ENCODE measurements at places on chromosomes 5 and 9.

DNA sequence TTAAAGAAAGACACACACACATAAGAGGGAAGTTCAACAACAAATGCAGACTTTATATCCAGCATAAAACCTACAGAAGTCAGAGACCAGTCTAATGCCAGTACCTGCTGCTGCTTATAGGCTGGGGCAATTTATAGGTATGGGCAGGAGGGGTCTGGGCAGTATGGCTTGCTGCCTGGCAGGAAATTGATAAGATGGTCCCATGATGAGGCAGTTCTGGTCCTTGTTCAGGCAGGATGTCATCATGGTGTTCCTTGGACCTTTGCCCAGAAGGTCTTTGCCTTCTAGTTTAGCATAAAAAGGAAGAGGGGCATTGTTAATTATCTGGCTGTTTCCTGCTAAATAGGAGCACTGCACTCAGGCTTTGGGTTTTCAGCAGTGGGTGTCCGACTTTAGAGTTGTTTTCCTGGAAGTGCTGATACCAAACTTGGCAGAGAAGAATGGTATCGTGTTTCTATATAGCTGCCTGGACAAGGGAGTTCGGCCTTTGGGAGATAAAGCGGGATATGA is 10.4 kb upstream of the PDCD1LG2 start:
- DNase-seq, result no peak

- DNase-seq, result peak; percentile 60
These were observed 55.2 kb upstream of the PDE8B start for GRCh38 chr5:77155179-77155785.

DNA sequence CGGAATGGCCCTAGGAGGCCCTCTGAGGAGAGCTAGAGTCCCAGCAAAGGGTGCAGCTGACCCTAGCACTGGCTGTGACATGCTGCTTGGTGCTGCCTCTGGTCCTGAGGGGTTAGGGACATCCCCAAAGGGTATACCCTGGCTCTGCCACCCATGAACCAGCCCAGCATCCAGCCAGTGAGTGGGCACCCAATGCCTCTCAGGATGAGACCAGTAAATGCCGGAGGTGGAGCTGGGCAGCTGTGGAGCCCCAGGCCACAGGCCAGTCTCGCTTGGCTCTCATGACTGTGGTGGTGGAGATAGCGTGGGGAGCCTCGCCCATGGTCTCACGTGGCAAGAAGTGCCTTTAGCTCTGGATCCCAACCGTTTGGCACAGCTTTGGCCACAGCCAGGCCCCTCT is 3.7 kb upstream of the CEL start:
- no peak for DNase-seq

- DNase-seq, result no peak
These were observed 80.5 kb downstream of the STK10 start for GRCh38 chr5:172107571-172107970.

GRCh38 chr9:15512204-15512603 is 1.4 kb upstream of the PSIP1 start:
- no peak for DNase-seq

DNA sequence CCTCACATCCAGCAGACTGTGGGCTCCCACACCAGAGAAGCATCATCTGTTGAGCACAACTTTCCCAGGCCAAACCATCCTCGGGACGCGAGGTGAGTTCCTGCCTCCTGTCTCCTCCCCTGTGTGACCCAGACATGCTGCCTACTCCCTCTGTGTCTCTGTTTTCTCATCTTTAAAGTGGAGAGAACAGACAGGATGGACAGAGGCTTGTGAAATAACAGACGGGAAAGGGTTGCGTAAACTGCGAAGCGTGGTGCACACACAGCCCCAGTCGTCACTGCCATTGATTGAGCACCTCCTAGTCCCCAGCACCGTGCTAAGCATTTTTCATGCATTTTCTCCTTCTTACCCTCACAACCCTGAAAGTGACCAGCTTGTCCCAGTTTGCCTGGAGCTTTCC is 52.1 kb upstream of the LMX1B start:
- DNase-seq, result no peak

DNA sequence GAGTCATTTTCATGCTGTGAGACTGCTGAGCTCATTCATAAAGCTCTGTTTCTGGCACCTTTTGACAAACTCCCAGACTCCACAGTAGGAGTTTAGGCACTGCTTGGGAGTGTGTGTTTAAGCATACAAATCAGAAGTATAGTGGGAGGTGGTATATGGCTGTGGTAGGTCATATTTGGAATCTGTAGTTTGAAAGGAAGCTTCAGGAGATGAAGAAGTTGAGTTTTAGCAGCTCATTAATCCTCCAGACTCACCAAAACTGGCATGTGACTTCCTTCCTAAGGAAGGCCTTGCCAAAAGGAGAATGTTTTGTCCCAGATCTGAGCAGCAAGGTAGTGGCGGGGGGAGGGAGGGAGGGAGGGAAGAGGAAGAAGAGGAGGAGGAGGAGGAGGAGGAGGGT is 52.8 kb downstream of the SAXO1 start:
- no peak for DNase-seq

DNA sequence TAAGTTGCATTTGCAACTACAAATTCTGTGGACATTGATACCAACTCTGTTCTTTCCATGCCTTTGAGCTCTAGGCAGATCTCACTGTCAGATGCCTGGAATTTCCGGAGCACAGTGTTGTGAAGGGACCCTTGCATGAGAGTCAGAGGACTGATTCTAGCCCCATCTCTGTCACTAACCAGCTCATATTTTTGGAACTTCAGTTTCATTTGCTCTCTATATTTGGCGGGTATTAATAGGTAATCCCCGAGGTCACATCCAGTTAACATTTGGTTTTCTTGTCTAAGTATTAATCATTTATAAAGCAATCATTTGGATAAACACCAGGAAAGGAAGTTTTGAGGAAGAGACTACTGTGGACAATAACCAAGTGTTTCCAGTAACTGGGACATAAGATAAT is 115.7 kb downstream of the MAN2A1 start:
- no peak for DNase-seq

DNA sequence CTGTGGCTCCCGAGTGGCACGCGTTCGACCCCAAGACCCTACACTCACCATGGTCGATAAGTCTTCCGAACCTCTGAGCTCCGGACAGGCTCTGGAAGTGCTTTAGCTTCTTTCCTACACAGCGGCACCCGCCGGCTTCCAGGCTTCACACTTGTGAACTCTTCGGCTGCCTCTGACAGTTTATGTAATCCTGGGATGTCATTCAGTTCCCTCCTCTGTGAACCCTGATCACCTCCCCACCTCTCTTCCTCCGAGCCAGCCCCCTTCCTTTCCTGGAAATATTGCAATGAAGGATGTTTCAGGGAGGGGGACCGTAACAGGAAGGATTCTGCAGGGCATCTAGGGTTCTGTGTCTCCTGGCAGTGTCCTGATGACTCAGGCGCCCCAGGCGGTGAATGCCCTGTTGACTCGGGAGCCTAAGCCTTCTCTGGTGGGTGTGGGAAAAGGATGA is at the start of gene CD14:
CD14 (minus strand) TSS at position 155 of the 451 bp plus-strand sequence; CDS start at position 51, 104 bp downstream.
- DNase-seq, result peak; percentile 65

DNA sequence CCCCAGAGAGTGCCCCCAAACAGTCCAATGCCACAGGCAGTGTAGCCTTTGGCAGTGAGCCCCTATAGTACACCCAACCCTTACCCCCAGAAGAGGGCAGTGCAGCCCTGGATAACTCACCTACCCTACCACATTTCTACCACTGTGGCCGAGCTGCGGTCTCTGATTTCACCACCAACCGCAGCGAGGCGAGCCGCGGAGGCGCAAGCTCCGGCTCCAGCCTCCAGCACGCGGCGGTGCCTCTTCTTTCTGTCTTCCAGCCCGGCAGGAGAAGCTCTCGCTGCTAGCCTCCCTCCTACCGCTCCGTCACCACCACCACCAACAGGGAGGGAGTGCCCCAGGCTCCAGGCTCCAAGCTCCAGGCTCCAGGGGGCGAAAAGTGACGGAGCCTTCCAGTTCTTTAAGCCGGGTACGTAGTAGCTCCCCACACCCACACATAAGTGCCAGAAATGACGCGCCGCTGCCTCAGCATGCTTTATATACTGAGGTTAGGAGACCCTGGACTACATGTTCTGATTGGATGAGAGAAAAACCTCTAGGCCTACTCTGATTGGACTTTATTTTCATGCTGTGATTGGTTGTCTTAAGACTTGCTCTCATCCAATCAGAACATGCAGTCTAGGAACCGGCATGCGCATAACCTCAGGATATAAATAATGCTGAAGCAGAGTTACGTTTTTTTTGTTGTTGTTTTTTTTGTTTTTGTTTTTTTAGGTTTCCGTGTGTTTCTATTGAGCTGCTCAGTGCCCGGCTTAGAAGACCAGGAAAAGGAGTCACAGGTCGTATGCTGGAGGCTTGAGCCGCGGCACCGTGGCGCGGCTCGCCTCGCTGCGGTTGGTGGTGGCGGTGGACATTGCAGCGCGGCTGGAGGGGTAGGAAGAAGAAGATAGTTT is at the start of gene PCAT7:
PCAT7 (plus strand) TSS at position 645 of the 893 bp plus-strand sequence.
- no peak for DNase-seq

- DNase-seq, result no peak
These were observed 90.4 kb downstream of the MVB12B start for GRCh38 chr9:126417043-126417442.

DNA sequence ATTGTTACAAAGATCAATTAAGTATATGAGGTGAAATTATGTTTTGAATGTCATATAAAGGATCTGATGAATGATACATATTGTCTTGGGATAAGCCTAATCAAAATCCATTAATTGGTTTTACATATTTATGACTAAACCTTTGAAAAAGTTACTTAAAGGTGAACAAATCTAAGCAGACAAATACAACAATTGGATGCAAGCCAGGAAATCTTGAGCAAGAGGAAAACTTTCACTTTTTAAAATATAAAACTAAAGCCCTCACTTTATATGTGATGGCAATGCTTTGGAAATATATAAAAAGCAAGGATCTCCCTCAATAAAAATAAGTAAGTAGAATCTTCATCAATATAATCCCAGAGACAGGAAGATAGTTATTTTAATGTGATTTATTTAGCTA is 80.1 kb downstream of the EDIL3 start:
- no peak for DNase-seq

- DNase-seq, result no peak
These were observed 333.3 kb downstream of the AGTPBP1 start for GRCh38 chr9:85408494-85408893.

DNA sequence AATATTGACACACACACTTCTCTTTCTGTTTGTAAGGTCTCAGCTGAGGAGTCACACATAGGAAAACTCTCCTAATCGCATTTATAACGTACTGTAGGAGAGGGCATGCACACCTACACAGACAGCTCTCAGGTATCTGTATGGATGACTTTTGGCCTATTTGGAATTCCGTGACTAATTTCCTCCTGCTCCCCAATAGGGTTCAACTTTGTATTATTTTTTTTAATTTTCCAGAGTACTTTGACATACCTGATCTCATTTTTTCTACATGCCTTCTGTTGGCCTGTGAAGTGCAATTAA is 195.9 kb downstream of the ARHGAP26 start:
- no peak for DNase-seq

DNA sequence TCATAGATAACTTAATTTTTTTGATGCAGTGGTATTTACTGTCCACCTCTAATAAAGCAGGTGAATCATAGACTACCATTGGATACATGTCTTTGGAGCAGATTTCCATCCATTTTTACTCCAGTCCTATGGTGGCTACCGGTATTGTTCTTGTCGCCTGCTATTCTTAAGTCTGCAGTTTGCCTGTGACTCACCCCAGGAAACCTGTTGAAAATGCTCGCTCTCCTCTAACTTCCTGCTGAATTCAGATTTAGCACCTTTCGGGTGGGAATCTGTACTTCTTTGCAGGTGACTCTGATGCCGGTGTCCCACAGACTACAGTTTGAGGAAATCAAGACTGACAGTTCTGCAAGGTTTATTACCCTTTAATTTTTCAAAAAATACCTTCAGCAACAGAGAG is 58.8 kb upstream of the DHFR start:
- no peak for DNase-seq

GRCh38 chr5:166722939-166723338 is 1568.5 kb upstream of the WWC1 start:
- DNase-seq, result no peak

- DNase-seq, result no peak
These were observed 32.2 kb downstream of the EXD3 start for GRCh38 chr9:137390553-137391410.

DNA sequence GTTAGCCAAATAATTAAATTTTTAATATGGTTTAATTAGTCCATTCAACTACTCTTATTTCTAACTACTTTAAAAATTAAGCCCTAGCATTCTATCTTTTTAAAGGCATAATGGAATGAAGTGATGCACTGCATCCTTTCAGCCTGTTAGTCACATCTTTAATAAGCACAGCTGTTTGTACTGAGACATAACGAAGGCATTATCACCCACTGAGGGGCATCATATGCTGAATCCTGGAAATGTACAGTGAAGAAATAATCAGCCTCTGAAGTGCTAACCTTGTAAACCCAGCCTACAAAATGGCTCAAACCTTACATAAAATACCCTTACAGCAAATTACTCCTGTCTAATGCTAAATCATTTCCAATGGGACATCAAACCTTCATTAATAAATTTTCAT is 33.1 kb downstream of the EPB41L4A start:
- no peak for DNase-seq

GRCh38 chr9:72583370-72583769 is 62.0 kb downstream of the TMC1 start:
- no peak for DNase-seq

- DNase-seq, result no peak
These were observed 35.4 kb upstream of the SLC28A3 start for GRCh38 chr9:84375954-84376353.

- DNase-seq, result no peak
These were observed 111.5 kb upstream of the ERCC6L2 start for GRCh38 chr9:95763983-95764382.

GRCh38 chr5:50420343-50420935 is 20.6 kb downstream of the EMB start:
- DNase-seq, result no peak

DNA sequence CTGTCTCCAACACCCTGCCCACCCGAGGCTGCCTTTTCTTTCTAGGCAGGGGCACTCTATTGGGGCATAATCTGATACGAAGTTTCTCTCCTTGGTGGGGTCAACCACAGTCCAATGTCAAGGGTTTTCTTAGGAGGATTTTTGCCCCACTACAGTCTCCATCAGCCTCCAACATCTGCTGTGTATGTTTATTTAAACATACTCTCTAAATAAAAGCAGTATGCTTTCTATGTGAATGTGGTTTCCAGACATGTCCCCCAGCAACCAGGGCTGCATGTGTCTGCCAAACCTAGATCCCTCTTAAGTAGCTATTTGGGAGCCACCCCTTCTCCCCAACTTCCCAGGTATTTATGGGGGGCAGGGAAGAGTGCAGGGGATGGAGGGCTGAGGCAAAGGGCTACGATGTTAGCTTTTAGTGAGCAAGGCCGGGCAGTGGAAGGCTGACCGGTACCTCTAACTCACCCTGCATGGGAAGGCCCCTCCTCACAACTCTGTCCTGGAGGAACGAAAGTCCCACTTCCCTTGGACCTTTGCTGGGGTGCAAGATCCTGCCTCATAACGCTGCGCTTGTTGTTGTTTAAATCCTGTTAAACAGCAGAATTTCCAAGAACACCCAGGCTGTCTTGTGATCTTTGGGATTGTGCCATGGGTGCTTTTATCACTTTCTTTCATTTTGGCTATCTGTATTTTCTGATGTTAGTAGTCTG is 75.4 kb downstream of the NREP start:
- no peak for DNase-seq
